ENCODE measurements at places on chromosomes 5 and 9.

DNA sequence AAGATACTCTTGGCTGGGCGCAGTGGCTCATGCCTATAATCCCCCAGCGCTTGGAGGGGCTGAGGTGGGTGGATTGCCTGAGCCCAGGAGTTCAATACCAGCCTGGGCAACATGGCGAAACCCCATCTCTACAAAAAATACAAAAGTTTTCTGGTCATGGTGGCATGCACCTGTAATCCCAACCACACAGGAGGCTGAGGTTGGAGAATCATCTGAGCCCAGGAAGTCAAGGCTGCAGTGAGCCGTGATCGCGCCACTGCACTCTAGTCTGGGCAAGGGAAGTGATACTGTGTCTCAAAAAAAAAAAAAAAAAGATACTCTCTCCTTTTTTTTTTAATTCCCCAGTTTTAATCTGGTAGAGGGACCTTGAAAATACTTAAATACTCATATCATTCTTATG is 15.0 kb downstream of the ANKRD33B start:
- DNase-seq, result no peak

- no peak for DNase-seq
These were observed 99.1 kb upstream of the RASGRF2 start for GRCh38 chr5:80860924-80861613.

DNA sequence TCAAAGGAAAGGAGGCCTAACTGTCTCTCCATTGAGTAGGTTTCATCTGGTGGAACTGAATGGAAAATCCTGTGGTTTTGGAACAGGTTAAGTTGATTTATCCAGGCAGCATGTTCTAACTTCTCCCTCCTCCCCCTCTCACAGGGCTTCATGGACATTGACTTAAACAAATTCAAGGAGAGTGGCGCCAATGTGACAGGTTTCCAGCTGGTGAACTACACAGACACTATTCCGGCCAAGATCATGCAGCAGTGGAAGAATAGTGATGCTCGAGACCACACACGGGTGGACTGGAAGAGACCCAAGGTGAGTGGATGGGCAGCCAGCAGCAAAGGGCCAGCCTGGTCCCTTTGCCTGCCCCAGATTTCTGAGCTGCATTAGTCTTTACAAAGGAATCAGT is 183.9 kb downstream of the GRIA1 start:
- DNase-seq, result no peak

- no peak for DNase-seq
These were observed 453.3 kb upstream of the ITGA1 start for GRCh38 chr5:52334367-52334766.

DNA sequence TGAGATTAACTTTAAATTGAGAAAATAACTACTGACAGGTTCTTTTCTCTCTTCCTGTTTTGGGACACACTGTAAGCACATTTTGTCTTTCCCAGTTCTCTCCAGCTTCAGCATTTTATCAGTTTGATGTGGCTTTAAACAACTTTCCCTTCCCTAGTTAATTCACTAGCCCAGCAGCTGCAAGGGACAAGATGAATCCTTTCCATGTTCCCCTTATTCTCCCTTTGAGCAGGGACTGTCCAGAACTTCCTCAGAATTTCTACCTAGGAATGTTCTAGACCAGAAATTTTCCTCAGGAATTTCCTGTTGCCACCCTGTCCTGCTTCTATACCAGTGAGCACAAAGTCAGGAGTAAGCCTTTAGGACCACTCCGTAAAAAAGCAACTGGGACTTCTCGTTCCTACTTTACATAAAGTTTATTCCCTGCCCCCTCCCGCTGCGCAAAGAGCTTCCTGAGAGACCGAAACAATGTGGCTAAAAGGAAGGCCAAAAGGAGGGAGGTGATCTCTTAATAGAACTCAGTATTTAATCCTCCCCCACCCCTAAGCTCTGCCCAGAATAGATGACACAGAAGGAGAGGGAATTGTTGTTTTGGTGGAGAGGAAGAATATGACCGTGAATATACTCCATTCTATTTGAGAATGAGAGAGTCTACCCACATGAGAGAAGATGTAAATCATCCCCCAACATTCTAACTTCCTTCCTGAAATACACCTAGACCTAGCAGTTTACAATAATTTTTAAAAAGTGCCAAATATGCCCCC is 61.9 kb downstream of the GLIS3 start:
- no peak for DNase-seq

DNA sequence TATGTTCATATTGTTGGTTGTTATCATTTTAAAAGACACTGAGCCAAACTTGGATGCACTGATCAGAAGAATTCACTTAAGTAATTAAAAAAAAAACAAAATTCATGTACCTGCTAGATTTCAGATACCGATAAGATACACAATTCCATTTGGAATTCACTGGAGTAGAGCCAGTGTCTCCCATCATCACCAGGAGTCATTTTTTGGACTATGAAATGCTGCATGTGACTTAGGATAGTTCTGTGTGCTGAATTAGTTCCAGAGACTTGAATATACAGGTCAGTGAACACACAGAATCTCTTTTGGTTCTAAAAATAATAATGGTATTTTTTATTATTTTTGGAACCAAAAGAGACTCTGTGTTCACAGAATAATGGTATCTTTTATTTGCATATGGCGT is 482.6 kb upstream of the PIK3R1 start:
- no peak for DNase-seq

- no peak for DNase-seq
These were observed 219.5 kb upstream of the CDH10 start for GRCh38 chr5:24864244-24864643.

Measured in stimulated activated naive CD8-positive, alpha-beta T cell treated with anti-CD3 and anti-CD28 coated beads, Interleukin-15, amount 100 ng/mL, for 72 hours (primary cell).